ENCODE measurements at places on chromosomes 2 and 18. TPM values are rescaled to one million over a fixed set of nuclear protein-coding genes. Genes with fewer than 3 reads are reported as not detected.

The LCT gene
- total RNA-seq = 0.16 TPM

DNA sequence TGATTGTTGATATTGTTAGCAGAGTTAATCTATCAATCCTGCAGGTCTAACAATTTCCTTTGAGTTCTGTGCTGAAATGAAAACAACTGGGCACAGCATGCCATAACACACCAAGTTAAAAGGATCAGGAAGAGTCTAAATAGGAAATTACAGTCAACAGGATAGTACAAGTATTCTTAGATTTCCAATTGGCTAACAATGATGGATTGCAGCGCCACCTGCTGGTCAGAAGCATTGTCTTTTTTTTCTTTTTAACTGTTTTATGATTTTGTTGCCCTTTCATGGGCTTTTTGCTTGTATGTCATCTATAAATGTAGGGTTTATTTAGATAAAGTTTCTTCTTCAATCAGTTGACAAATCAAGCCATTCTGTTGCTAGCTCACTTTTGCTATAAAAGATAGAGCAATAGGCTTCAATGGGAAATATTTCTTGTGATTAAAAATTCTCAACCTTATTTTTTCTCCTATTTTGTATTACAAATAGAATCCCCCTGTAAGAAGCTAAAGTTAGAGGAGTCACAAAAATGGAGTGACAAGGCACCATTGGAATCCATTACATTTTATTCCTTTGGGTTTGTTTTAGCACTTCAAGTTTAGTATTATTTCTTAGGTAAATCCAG is 40.8 kb upstream of the RPRM start:
- DNase-seq = peak; percentile 74

DNA sequence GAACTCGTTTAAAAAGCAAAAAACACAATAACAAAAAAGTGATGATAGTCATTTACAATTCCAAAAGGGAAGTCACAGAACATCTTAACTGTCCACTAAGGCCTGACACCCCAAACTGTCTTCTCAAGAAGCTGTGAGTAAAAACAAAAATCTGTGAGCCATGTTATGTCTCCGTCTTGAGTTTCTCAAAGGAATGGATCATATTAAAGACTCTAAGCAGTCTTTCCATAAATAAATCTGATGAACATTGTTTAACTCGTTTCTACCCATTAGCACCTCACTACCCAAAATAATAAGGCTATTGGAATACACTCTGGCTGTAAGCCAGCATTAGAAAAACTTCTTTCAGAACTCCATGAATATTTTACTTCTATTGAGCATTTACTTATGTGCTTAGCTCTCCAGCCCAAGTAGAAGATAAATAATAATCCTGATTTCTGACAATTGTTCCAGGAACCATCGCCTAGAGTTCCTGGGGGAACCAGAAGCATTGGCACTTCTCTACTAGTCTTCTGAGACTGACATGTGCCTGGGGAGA is 396.0 kb downstream of the STK39 start:
- no peak for DNase-seq

The CRYGC gene
- not detected for total RNA-seq

The KATNAL2 gene
- total RNA-seq = 1.1 TPM

GRCh38 chr2:197893403-197894177 is 89.2 kb downstream of the PLCL1 start:
- peak; percentile 33 for DNase-seq

- no peak for DNase-seq
These were observed 90.9 kb upstream of the ID2 start for GRCh38 chr2:8590938-8591337.

All from activated CD4-positive, alpha-beta T cell treated with anti-CD3 and anti-CD28 coated beads for 36 hours (primary cell).